ENCODE measurements at places on chromosomes 11 and 22.

DNA sequence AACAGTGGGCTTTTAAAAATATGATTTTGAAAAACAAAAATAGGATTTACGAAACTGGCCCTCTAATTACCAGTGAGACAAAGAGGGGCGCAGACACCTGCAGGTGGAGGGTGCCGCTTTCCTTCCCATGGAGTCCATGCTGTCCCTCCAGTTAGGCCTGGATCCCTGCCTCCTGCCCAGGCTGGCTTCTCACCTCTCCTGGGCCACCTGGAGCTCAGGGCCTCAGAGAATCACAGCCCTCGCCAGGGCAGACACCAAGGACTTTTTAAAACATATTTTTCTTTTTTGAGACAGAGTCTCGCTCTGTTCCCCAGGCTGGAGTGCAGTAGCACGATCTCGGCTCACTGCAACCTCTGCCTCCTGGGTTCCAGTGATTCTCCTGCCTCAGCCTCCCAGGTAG lies 1437.2 kb downstream of the TBC1D22A start:
- H3K27me3 ChIP-seq = no peaks in the 10 kb centered on the region
- H3K36me3 ChIP-seq = no peaks in the 10 kb centered on the region
- H3K4me3 ChIP-seq = no peak overlapping the region
- no peaks in the 10 kb centered on the region for H3K4me1 ChIP-seq
- DNase-seq = no peak
- H3K27ac ChIP-seq = no peak overlapping the region

- no peaks in the 10 kb centered on the region for H3K27me3 ChIP-seq
- H3K4me1 ChIP-seq = peaks cover 28% of the 10 kb centered on the region
- H3K27ac ChIP-seq = no peak overlapping the region
- no peaks in the 10 kb centered on the region for H3K36me3 ChIP-seq
Measured at GRCh38 chr22:17972385-17973191, 51.8 kb downstream of the MICAL3 start.

GRCh38 chr11:13101644-13102512 lies 92.8 kb downstream of the RASSF10 start:
- no peak overlapping the region for H3K4me3 ChIP-seq
- no peaks in the 10 kb centered on the region for H3K36me3 ChIP-seq
- DNase-seq = no peak
- no peaks in the 10 kb centered on the region for H3K4me1 ChIP-seq

DNA sequence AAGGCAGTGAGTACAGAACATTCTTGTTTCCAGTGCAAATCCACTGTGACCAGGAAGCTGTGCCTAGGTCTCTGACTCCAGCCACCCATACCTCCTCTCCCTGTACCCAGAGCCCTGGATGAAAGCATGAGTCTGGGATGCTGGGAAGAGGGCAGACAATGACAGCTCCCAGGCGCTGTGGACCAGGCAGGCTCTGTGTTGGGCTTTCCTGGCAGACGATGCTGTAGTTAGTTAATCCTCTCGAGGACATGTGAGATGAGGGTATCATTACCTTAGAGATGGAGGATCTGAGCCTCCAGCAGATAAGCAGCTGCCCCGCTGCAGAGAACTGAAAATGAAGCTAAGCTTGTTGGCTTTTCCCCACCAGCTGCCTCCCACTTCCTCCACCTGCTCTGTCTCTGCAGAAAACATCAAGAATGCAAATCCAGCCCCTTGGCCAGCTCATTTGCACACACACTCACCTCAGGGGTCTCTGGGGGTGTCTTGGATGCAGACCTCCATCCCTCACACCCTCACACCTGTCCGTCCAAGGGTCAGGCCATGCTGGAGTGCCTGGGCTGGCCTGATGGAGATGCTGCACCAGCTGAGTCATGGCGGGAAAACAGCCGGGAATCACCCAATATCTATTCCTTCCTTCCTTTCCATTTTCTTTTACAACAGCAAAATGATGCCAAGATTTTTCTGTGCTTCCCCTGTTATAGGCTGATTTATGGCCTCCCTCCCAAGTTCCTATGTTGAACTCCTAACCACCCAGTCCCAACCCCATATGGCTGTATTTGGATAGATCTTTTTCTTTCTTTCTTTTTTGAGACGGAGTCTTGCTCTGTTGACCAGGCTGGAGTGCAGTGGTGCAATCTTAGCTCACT lies 94.9 kb upstream of the SEPTIN5 start:
- no peaks in the 10 kb centered on the region for H3K36me3 ChIP-seq
- no peaks in the 10 kb centered on the region for H3K4me1 ChIP-seq
- H3K27ac ChIP-seq = no peak overlapping the region
- no peak overlapping the region for H3K4me3 ChIP-seq
- no peak for DNase-seq

DNA sequence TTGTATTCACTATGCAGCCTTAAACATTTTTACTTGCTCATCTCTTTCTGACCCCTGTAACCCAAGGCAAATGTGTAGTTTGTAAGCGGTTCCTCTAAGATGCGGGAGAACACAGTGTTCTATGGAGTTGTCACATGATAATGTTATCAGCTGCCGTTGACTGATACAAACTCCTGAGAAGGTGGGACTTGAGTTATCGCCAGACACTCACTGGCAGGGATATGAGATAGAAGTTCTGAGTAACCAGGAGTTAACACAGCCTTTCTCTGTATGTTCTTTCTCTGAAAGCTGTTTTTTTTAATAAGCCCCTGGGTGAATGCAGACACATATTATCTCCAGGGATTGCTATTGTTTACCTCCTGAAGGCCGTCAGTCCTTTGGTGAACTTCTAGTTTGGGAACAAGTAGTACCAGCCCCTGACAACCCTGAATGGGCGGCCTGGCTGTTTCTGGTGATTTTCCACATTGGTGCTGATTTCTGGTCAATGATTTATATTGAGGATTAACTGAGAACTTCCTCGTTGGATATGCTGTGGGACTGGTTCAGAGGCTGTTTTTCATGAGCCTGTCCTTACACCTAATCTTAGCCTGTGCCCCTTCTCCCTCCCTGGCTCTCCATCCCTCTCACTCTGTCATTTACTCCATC lies 155.3 kb upstream of the RASSF10 start:
- H3K4me1 ChIP-seq = peaks cover 38% of the 10 kb centered on the region
- H3K27ac ChIP-seq = peak overlapping the region; percentile 57
- no peaks in the 10 kb centered on the region for H3K27me3 ChIP-seq
- no peak for DNase-seq
- no peaks in the 10 kb centered on the region for H3K36me3 ChIP-seq

DNA sequence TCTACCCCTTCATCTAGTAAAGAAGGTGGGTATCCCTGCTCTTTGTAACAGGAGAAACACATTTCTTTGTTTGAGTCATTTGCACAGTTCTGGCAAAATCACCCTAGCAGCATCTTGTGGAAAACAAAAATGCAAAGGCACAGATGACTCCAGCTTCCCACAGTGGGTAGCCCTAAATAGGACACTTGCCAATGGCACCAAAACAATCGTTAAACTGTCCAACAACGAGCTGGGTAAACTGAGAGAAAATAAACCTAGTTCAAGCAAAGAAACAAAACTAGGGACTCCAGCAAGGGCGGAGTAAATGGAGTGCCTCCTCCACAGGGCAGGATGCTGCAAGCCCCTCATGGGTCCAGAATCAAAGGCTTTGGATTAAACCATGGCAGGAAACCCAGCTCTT lies 239.5 kb downstream of the NTM start:
- no peak overlapping the region for H3K4me3 ChIP-seq
- no peak for DNase-seq
- no peak overlapping the region for H3K27ac ChIP-seq
- no peaks in the 10 kb centered on the region for H3K4me1 ChIP-seq

Data from sigmoid colon (tissue), 7 donors.